ENCODE measurements at places on chromosomes 12 and 14. TPM values are rescaled to one million over a fixed set of nuclear protein-coding genes. Genes with fewer than 3 reads are reported as not detected.

Gene CRADD
- 11.8 TPM for total RNA-seq

Gene LGR5
- not detected for total RNA-seq

Gene PTCSC3
- total RNA-seq: not detected

Gene KRT83
- total RNA-seq: not detected

Gene C14orf132
- 0.64 TPM for total RNA-seq

Gene KRT73
- not detected for total RNA-seq

Gene CCDC91
- total RNA-seq: 26.3 TPM

Gene GALNT6
- total RNA-seq: 39.2 TPM

Gene TAS2R7
- total RNA-seq: not detected

Gene RNASE7
- total RNA-seq: 12.1 TPM

Gene IPO8
- 25.2 TPM for total RNA-seq

Gene TAMALIN
- total RNA-seq: under 0.01 TPM

Gene TMEM30B
- total RNA-seq: 10.5 TPM

Gene LHX5
- 0.26 TPM for total RNA-seq

Gene IGF1
- 0.26 TPM for total RNA-seq

Gene PPFIA2
- not detected for total RNA-seq

Gene HOXC9
- not detected for total RNA-seq

Gene VWF
- total RNA-seq: 0.26 TPM

Gene NUAK1
- 7.6 TPM for total RNA-seq

Gene RALGAPA1
- 44.5 TPM for total RNA-seq

Gene LRFN5
- 0.13 TPM for total RNA-seq

Gene C14orf39
- total RNA-seq: 1.0 TPM

Gene GALNT8
- 0.13 TPM for total RNA-seq

Gene USP44
- 0.13 TPM for total RNA-seq

Gene RNASE3
- not detected for total RNA-seq

Gene COX8C
- total RNA-seq: not detected

Gene SMCO2
- total RNA-seq: 1.8 TPM

Gene PTPRO
- under 0.01 TPM for total RNA-seq

Gene SRRM4
- total RNA-seq: not detected

Gene KCNK10
- total RNA-seq: not detected

Gene CLSTN3
- 9.2 TPM for total RNA-seq

All from bronchial epithelial cell (primary cell).